Endothelial cell (in vitro differentiated cells): ENCODE measurements at places on chromosomes 7 and 10. TPM values are rescaled to one million over a fixed set of nuclear protein-coding genes. Genes with fewer than 3 reads are reported as not detected.

DNA sequence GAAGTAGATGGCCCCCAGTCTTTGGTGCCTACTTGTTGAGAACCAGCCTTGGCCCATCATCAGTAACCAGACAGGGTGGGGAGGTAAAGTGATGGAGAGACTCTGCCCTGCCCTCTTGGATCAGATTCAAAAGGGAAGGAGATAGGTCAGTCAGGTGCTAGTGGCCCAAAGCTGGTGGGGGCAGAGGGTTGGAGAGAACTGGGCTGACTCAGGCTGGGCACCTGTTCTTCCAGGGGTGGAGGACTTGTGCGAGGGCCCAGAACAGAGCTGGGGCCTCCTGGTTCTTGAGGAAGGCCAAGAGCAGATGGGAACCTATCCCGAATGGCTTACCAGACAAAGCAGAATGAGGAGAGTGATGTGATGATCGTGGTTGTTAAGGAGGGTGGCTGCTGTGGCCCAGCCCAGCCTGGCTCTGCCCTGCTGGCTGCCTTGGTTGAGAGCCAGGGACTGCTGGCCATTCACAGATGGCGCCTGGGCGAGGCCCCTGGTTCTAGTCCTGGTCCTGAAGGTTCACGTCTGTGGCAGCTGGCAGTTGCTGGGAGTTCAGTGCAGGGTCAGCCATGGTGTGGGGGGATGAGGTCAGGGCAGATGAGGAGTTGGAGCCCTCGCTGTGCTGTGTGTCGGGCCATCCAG is 36.6 kb downstream of the PALD1 start:
- DNase-seq = no peak

DNA sequence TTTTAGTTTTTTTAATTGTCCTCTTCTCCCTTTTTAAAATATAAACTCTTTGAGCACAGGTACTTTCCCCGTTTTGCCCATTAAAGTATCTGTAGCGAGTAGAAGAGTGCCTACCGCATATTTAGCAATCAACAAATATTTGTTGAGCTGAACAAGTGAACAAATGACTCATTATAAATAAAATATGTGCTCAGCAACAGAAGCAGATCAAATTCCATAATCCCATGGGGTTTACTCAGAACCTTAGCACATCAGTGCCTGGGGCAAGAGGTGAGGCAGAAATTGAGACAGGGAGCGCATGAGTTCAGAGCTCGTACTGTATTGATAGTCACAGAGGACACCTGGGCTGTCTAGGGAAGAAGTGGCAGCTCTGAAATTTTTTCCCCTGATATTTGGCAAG is 161.0 kb downstream of the SEM1 start:
- DNase-seq = no peak

DNA sequence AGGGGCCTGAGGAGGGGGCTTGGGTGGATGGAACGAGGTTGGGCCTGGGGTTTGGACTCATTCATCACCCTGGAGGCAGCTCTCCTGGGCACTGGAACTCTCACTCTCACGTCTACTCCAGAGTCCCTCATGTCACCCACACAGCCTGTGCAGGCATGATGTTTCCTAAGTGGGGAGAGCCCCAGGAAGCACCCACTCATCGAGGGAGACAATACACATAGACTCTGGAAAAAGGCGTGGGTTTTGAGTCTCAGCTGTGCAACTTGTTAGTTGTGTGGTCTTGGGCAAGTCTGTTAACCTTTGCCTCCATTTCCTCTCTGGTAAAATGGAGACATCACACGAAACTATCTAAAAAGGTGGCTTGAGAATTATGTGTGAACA is 25.9 kb upstream of the RBM20 start:
- DNase-seq = no peak

DNA sequence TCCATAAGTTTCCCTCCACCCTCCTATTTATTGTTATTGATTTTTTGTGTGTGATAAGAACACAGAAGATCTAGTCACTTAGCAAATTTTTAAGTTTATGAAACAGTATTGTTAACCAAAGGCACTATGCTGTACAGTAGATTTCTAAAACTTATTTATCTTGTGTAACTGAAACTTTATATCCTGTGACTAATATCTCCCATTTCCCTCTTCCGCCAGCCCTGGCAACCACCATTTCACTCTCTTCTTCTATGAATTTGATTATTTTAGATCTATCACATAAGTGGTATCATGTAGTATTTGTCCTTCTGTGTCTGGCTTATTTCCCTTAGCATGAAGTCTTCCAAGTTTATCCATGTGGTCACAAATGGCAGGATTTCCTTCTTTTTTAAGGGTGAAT is 144.3 kb upstream of the INHBA start:
- no peak for DNase-seq

GRCh38 chr7:133344275-133344674 is 91.4 kb downstream of the EXOC4 start:
- DNase-seq = no peak

GRCh38 chr7:30222515-30223215 is 61.7 kb upstream of the ZNRF2 start:
- DNase-seq = no peak

DNA sequence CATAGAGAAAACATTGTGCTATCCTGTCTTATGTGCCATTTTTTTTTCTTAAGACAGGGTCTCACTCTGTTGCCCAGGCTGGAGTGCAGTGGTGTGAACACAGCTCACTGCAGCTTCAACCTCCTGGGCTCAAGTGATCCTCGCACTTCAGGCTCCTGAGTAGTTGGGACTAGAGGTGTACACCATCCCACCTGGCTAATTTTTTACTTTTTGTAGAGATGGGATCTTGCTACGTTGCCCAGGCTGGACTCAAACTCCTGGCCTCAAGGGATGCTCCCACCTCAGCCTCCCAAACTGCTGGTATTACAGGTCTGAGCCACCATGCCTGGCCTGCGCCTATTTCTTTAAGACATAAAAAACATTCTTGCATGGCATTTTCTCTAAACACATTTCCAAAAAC is 20.6 kb downstream of the LYZL1 start:
- no peak for DNase-seq

DNA sequence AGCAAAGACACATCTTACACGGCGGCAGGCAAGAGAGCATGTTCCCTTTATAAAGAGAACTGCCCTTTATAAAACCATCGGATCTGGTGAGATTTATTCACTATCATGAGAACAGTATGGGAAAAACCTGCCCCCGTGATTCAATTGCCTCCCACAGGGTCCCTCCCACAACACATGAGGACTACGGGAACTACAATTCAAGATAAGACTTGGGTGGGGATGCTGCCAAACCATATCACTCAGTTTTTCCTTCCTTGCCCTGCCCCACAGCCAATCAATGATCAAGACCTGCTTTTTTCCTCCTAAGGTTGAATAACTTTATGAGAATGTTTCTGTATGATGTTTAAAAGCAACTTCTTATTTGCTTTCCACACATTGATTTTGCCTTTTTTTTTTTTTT is 3.1 kb upstream of the PTPRE start:
- no peak for DNase-seq

GRCh38 chr7:14321947-14322346 is 332.5 kb upstream of the ETV1 start:
- DNase-seq = no peak

DNA sequence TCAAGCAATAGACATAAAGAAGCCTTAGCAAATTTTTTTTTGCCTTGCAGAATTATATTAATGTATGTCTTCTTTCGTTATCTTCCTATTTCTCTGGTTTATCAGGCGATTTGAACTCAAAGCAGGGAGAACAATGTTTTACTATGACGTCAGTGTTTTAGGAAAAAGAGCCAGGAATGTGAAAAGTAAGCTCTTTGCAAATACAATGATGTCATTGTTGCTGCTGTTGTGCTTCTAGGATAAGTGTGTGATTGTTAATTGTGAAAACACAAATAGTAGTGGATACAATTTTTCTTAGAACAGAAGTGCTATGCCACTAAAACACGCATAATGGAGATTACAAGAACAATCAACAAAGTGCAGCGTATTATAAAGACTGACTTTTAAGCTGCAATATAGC is 9.5 kb upstream of the AUTS2 start:
- DNase-seq = no peak

GRCh38 chr10:10223131-10223530 is 794.5 kb upstream of the CELF2 start:
- DNase-seq = no peak

DNA sequence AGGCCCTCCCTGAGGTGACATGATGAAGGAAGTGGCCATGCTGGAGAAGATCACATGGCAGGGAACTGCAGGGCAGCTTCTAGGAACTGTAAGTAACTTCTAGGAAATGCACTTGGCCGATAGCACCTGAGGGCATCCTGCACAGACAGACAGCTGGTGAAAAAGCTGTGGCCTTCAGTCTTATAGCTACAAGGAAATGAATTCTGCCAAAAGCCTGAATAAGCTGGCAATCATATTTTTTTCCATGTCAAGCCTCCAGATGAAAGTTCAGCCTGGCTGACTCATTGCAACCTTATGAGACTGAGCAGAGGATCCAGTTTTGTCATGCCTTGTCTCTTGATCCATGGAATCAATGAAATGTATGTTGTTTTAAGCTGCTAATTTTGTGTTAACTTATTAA is 91.1 kb upstream of the CACNA2D1 start:
- no peak for DNase-seq

GRCh38 chr7:121049897-121050296 is 61.4 kb downstream of the CPED1 start:
- no peak for DNase-seq

GRCh38 chr10:84007482-84007881 is 131.8 kb upstream of the GHITM start:
- DNase-seq = no peak

DNA sequence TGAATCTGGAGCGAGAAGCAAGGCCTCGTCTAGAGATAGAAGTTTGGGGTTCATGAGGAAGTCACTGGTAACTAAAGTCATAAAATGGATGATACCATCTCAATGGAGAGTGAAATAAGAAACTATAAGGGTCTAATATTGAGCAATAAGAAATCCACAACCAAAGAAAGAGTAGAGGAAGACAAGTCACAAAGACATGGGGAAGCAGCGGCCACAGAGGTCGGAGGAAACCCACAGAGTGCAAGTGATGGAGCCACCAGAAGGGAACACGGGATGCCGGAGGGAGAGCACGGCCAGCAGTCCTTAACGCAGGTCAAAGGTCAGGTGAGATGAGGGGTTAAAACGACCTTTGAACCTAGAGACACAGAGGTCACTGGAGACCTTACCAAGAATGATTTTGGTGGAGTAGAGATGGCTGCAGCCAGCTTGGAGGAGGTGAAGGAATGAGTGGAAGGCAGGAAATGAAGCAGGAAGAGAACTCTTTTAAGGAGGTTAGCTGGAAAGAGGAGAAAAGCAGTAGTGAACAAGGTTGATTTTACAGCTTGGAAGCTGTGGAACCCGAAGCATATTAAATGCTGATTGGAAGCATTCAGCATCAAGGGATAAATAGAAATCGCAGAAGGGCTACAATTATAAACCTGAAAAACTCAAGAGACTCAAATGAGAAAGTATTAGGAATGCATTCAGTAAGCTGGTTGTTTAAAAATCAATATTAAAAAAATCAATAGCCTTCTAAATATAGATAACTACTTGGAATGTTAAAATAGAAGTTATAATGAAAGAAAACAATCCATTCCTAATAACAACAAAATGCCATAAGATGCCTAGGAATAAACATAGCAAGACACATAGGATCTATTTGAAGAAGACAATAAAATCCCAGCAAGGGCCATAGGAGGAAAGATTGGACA is 93.7 kb downstream of the SVOPL start:
- no peak for DNase-seq

DNA sequence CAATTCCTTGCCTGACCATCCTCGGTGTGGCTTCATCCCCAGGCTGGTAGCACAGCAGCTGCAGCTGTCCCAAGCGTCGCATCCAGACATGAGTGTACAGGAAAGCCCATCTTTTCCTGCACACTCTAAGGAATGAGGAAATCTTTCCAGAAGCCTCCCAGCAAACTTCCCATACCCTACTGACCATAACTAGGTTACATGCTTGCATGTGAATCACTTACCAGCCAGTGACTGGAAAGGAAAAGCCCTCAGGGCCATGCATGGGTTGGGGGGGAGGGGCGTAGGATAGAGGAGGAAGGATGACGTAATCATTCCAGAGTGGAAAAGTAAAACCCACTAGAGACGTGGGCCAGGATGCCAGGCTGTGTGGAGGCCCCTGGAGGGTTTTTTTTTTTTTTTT is 18.9 kb upstream of the ZNF212 start:
- DNase-seq = no peak

- DNase-seq = no peak
These were observed 1269.8 kb downstream of the XPNPEP1 start for GRCh38 chr10:108653531-108653930.

GRCh38 chr7:36658335-36659171 is 65.7 kb downstream of the AOAH start:
- DNase-seq = no peak

DNA sequence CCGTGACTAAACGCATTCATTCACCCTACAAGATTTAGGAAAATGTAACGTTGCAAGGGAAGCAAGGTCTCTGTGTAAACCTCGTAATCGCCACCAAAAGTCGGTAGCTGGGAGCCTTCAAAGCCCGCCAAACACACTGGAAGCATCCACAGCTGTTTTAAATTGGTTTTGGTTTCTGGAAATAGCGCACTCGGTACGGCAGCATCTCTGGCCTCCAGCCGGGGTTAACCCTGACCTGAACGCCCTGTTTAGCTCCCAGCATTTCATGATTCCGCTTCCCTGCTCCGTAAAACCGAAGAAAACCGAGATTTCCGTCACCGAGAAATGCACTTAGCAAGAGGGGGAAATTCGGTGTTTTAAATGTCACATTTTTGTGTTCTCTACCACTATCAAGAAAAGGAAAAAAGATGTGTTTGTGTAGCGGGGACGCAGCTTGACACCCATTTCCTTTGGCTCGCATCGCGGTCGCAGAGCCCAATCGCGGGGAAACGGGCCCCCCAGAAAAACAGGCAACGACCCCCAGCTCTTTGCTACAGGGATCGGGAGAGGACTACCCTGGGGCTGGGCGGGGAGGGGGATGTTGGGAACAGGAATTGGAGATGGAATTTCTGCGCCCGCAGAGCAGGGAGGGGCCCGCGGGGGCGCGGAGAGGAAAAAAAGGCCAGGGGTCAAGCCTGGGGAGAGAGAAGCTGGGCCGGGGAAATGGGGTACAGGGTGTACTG is 646 bp downstream of the SGCE start:
- peak; percentile 29 for DNase-seq

GRCh38 chr7:81688622-81689411 is 81.0 kb downstream of the HGF start:
- no peak for DNase-seq

- DNase-seq = no peak
These were observed 70.7 kb downstream of the PRKAG2 start for GRCh38 chr7:151806204-151806603.

Gene FKBP9
- total RNA-seq = 218 TPM

Gene CNTNAP2
- total RNA-seq = 5.4 TPM

Gene EPO
- total RNA-seq = 0.33 TPM

Gene FAM13C
- total RNA-seq = 57.9 TPM

Gene PTPRN2
- 0.18 TPM for total RNA-seq

Gene SHH
- 0.26 TPM for total RNA-seq

Gene DGKI
- total RNA-seq = 0.69 TPM

Gene ANKRD61
- total RNA-seq = not detected

Gene AKR1D1
- not detected for total RNA-seq

Gene C10orf62
- total RNA-seq = not detected

Gene SLC26A5
- total RNA-seq = 3.0 TPM
